ENCODE measurements at places on chromosomes 4 and X.

DNA sequence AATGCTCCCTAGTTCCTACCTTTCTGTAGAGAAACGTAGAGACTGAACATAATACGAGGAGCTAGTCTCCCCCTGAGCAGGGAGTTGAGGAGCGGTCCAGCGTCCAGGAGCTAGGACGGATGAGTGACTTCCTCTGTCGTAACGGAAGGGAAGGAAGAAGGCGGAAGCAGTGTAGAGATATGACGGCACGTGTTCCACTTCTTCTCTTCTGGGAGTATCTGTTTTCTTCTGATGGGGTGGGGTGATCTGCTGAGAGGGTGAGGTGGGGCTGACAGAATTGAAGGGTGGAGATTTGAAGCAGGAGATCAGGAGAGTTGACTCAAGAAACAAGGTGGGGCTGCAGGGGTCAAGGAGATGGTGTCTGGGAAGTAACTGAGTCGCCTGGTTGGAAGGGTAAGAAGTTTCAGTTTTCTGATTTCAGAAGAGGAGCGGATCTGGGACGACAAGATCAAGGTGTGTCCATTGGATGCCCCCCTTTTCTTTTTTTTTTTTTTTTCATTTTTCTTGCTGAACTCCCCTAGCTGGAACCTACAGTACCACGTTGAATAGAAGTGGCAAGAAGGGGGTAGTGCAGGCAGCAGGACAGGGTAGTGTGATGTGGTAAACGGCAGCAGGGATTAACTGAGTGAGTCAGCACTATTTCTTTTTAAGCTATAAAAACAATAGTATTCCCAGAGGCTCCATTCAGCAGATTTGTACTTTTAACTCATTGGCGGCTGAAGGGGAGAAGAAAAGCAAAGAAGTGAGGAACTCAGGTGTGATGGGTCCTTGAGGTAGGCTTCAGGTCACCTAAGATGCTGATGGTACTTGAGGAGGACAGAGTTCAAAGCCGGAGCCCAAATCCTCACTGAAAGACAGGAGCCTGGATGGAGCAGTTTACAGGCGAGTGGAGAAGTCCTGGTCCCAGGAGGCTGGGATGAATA is 50.8 kb upstream of the SETD7 start:
- no peak overlapping the region for H3K4me3 ChIP-seq
- no peaks in the 10 kb centered on the region for H3K36me3 ChIP-seq
- no peak for DNase-seq
- no peaks in the 10 kb centered on the region for H3K27me3 ChIP-seq

GRCh38 chr4:122827879-122828601 is 1.4 kb downstream of the FGF2 start:
- peak; percentile 95 for DNase-seq
- no peaks in the 10 kb centered on the region for H3K36me3 ChIP-seq
- H3K27me3 ChIP-seq: no peaks in the 10 kb centered on the region
- H3K4me1 ChIP-seq: peaks cover 49% of the 10 kb centered on the region

DNA sequence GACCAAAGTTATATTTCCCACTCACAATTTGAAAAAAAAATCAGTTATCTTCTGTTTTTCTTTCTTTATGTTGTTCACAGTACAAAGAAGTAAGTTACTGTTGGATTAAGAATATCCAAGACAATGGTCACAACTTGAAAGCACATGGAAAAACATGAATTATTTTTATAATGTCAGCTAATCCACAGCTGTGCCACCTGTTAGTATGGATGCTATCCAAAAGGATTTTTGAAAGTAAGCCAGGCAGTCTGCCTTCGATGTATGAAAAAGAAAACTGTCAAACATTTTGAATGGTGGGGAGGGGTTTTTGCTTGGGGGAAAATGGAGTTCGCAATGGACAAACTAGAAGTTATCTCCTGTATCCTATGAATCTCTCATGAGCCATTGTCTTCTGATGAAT is 6.2 kb downstream of the GPM6A start:
- no peak overlapping the region for H3K27ac ChIP-seq
- no peak overlapping the region for H3K4me3 ChIP-seq
- H3K4me1 ChIP-seq: no peaks in the 10 kb centered on the region
- no peaks in the 10 kb centered on the region for H3K36me3 ChIP-seq
- no peak for DNase-seq
- no peaks in the 10 kb centered on the region for H3K27me3 ChIP-seq

DNA sequence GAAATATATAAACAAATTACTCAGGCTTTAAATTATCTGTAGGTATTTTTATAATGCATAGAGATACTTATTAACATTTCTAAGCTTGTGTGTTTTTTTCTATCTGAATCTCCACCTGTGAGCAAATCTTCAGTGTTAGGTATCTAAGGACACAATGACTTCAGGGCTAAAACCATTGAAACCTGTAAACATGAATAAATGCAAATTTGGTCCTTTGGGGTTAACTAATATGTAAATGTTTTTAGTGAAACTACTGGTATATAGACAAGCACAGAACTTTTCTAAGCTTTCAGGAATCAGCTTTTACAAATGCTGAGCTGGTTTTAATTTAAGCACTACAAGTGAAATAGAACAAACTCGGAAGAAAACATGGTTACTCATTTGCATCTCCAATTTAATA is 147.9 kb downstream of the FBXO8 start:
- no peaks in the 10 kb centered on the region for H3K36me3 ChIP-seq
- H3K27me3 ChIP-seq: no peaks in the 10 kb centered on the region
- no peak overlapping the region for H3K27ac ChIP-seq
- H3K4me3 ChIP-seq: no peak overlapping the region
- H3K4me1 ChIP-seq: no peaks in the 10 kb centered on the region
- no peak for DNase-seq

DNA sequence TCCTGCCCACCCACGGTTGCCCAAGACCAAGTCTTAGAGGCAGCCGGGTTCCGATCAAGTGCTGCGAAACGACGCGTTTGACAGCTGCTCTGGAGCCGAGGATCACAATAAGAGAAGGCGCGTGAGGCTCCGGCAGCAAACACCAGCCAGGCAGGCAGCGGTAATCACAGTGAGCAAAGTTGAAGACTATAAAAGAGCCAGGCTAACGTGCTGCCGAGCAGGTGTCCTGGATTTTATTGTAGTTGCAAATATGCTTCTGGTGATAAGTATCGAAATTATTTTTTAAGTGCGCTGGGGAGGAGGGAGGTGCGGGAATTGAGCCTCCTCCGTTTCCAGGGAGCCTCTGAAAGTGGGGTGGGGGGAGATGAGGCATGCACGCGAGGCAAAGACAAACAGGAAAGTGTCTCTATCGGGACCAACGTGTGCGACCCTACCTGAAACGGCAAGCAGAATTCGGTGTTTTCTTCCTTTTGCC is 590 bp downstream of the GABRA2 start:
- no peak overlapping the region for H3K27ac ChIP-seq
- no peaks in the 10 kb centered on the region for H3K36me3 ChIP-seq
- peak overlapping the region; percentile 61 for H3K4me3 ChIP-seq
- peaks cover 11% of the 10 kb centered on the region for H3K4me1 ChIP-seq
- DNase-seq: peak; percentile 70

Data from GM23338 (cell line).